ENCODE measurements at places on chromosomes 4 and X. TPM values are rescaled to one million over a fixed set of nuclear protein-coding genes. Genes with fewer than 3 reads are reported as not detected.
A peak's percentile ranks its signal among the peaks of the same experiment; 100 is the strongest.

GRIA3 gene
- under 0.01 TPM for total RNA-seq

DNA sequence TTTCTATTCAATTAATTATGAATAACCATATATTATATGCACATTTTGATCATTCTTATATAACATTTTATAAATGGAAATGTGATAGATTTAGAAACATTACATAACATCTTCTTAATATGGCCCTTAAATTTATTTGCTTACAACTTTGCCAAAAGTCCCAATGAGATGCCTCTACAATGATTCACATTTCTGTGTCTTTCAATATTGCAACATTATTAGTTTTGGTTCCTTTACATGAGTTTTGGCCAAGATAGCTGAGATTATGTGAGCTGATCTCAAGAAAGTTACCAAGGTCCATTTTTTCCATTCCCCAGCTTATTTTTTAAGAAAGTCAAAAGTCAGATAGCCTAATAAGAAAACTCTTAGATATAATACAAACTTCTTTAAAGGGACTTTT is 361.2 kb downstream of the PCDH7 start:
- DNase-seq, result peak; percentile 1

ITM2A gene
- total RNA-seq, result 7.6 TPM

GRCh38 chr4:168784786-168785461 is 225.1 kb downstream of the CBR4 start:
- DNase-seq, result peak; percentile 92
